Psoas muscle (tissue), 8 donors: ENCODE measurements at places on chromosomes 12 and 14.

GRCh38 chr14:73789989-73790581, 61.5 kb upstream of the PTGR2 start:
- DNase-seq, result peak; percentile 64

GRCh38 chr12:110860833-110861296, 14.1 kb downstream of the CCDC63 start:
- no peak for DNase-seq

DNA sequence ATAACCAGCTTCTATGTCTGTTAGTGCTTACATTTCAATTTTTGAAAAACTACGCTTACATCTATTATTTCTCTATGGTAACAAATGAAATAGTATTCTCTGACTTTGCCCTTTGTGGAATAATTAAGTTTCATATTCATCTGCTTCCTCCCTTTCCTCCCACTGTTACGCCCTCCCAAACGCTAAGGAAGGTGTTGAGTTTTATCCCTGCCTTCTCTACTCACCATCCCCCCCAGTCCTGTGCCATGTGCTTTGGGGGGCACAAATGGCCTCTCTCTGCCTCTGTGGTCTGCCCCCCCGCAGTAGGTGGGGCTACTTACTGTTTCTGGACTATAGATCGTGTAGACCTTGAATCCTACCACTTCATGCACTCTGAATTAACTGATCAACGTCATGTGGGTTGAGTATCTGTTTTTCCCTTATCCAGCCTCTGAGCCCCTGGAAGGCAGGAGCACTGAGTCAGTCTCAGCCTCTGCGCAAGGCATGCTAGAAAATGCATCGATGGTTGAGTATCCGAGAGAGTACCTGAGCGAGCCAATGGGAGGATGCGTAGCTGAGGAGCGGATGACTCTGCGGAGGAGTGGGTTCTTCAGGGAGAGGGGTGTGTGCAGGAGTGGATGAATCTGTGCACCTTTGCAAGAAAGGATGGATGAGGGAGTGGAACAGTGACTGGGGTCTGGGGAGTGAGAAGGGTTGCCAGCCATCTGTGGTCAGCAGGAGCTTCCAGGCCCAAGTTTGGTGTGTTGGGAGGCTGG, 114.5 kb upstream of the RTL1 start:
- DNase-seq, result no peak

DNA sequence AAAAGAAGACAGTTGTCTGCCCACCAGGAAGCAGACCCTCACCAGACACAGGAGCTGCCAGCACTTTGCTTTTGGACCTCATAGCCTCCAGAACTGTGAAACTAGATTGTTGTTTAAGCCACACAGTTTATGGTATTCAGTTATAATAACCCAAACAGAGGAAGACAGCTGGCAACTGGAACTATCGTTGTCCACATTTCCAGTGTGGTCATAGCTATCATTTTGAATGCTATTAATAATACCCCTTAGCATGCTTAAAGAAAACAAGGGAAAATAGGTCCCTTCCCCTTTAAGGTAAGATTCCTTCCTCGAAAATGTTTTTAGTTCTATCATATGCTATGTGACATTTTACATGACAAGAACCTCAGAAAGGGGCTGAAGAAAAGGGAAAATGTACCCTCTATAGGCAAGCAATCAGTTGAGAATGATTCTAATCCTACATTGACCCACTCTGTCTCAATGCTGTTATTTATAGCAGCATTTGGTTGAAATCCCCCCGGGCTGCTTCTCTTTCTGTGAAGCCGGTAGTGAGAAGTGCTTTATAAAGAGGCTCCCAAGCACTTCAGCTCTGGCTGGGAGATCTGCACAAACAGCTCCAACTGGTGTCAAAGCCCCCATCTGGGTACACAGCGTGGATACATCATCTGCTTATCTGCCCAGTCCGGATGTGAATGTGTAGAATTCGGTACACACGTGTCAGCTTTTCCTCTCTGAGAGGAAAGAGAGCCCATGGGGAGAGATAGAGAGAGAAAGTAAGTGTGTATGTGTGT, 221.2 kb upstream of the FLRT2 start:
- DNase-seq, result no peak

GRCh38 chr14:85602345-85602744, 72.4 kb downstream of the FLRT2 start:
- DNase-seq, result no peak

GRCh38 chr14:56660677-56661389, 81.2 kb downstream of the TMEM260 start:
- no peak for DNase-seq

DNA sequence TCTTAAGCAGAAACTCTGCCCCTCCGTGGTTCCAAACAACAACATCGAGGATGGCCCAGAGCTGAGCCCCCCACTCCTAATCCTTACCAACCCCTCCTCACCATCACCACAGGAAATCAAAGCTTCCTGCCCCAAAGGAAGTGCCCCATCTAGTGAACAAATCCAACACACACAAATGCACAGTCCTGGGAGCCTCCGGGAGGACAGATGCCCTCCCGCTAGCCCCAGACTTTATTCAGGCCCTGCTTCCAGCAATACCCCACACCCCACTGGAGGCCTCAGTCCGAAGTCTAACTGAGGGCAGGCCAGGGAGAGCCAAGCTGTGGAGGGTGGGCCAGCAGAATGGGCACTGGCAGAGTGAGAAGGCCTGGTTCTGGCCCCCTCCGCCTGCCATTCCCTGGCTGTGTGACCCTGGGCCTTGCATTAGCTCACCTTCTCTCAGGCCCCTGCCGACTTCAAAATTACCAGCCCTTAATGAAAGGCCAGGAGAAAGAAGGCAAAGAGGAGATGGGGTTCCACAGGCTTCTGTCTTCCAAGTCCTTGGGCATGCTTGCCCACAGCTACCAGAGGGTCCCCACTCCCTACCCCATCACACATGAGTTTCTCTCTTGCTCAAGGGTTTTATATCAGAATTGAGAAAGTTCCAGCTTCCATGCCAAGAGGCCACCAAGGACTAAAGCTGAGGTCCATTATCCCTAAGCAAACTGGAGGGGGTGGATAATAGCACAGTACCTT, 2.3 kb downstream of the HDAC7 start:
- no peak for DNase-seq

GRCh38 chr12:94047781-94048567, 100.4 kb upstream of the PLXNC1 start:
- DNase-seq, result no peak

DNA sequence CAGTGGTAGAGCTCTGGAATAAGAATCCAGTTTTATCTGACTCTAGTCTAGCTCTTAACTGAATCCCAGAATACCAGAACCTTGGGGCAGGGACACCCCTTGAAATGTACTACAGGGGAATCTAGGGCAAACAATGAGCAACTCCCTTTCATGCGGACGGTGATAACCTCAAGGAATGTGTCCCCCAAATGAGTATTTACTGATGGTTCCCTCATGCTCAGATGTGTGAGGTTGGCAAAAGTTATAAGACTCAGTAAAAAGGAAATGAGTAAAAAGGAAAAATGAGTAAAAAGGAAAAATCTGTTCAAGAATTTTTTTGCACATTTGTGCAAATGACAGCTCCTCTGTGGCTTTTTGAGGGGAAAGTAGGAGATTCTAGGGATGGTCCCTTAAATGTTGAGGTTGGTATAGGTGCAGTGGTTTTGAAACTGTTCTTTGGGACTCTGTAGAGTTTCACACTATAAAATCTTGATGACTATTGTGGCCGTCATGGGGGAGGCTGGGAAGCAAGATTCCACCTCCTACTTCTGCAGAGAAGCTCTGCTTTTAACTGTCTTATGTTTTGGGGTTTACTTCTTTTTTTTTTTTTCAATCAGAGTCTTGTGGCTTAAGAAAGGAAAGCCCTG, 58.6 kb downstream of the NRXN3 start:
- DNase-seq, result no peak

- DNase-seq, result peak; percentile 75
Observed at GRCh38 chr14:36656687-36657398, 4.8 kb upstream of the PAX9 start.
